Activated CD8-positive, alpha-beta T cell treated with anti-CD3 and anti-CD28 coated beads for 36 hours (primary cell): ENCODE measurements at places on chromosomes 5 and 9. TPM values are rescaled to one million over a fixed set of nuclear protein-coding genes. Genes with fewer than 3 reads are reported as not detected.
A peak's percentile ranks its signal among the peaks of the same experiment; 100 is the strongest.

DNA sequence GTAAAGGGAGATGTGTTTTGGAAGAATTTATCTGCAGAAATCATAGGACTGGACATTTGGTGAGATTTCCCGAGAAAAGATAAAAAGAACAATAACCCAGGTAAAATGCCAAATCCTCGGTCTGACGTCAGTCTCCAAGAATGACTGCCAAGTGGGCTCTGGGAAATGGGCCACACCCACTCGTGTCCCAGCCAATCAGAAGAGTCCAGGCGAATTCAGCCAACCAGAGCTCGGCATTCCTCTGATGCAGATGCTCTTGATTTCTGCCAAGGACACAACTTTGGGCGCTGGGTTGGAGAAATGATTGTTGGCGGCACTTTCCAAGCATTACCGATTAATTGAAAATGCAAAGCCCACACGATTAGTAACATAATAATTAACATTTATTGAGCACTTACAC lies 73.3 kb downstream of the FGF18 start:
- peaks cover 8% of the 10 kb centered on the region for H3K27me3 ChIP-seq
- no peak for DNase-seq
- no peak overlapping the region for H3K4me3 ChIP-seq
- H3K4me1 ChIP-seq, result no peaks in the 10 kb centered on the region

DNA sequence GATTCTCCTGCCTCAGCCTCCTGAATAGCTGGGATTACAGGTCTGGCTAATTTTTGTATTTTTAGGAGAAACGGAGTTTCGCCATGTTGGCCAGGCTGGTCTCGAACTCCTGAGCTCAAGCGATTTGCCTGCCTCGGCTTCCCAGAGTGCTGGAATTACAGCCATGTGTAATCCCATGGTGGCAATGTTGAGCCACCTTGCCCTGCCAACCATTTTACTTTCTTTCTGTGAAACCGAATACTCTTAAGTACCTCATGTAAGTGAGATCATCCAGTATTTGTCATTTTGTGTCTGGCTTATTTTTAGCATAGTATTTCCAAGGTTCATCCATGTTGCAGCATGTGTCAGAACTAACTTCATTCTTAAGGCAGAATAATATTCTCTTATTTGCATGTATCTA lies 8.2 kb downstream of the PRRC2B start:
- no peaks in the 10 kb centered on the region for H3K27me3 ChIP-seq
- H3K27ac ChIP-seq, result peak overlapping the region; percentile 47
- peaks cover 85% of the 10 kb centered on the region for H3K4me1 ChIP-seq
- DNase-seq, result no peak

- no peak for DNase-seq
- no peak overlapping the region for H3K4me3 ChIP-seq
- no peaks in the 10 kb centered on the region for H3K27me3 ChIP-seq
- H3K27ac ChIP-seq, result no peak overlapping the region
- H3K4me1 ChIP-seq, result no peaks in the 10 kb centered on the region
Observed at GRCh38 chr9:126307322-126308061, 19.1 kb upstream of the MVB12B start.

DNA sequence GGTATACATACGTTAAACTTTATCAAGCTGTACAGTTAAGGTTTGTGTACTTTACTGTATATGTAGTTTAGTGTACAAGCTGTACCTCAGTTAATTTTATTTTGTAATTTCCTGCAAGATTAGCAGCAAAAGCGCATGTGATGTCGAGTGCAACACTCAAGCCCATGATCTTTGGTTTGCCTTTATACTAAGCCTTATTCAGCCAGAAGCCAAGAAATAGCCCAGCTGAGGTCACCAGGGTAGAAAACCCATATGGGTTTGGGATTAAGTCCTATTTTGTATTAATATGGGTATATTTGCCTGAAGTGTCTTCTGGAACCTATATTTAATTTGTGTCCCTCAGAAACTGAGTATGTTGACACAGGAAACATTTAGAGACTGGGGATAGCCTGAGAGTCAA lies 59.3 kb downstream of the ZFAND5 start:
- no peak for DNase-seq
- no peak overlapping the region for H3K4me3 ChIP-seq
- H3K4me1 ChIP-seq, result peaks cover 7% of the 10 kb centered on the region
- H3K27ac ChIP-seq, result no peak overlapping the region

DNA sequence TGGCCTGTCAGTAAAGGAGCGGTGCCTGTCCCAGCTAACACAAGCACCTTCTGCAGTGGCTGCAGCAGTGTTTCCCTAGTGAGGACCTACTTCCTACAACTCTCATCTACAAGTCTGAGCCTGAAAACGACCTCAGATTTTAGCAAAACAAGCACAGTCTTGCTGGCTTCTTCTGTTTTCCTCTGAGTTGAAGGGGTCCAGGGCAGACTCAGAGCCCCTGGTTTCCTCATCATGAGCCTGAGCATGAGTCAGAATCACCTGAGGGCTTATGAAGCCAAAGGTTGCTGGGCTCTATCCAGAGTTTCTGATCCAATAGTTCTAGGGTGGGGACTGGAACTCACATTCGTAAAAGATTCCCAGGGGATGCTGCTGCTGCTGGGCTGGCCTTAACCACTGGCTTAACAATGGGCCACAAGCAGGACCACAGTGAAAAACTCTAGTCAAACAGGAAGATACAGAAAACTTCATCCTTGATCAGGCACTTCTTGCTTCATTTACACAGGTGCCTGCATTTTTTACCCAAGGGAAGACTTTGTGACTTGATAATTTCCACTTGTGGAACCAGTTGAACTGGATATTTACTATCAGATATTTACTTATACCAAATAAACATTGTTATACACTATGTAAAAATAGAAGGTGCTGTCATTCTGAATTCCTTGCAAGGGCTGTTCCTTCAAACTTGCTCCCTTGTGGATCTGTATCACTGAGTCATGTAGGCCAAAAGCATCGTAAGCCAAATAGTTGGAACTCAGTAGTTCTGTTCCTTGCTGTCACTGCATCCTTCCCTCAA lies 4.3 kb upstream of the ACER2 start:
- no peaks in the 10 kb centered on the region for H3K27me3 ChIP-seq
- H3K36me3 ChIP-seq, result no peaks in the 10 kb centered on the region
- no peak overlapping the region for H3K4me3 ChIP-seq
- H3K4me1 ChIP-seq, result peaks cover 5% of the 10 kb centered on the region

- H3K4me1 ChIP-seq, result peaks cover 3% of the 10 kb centered on the region
- no peaks in the 10 kb centered on the region for H3K36me3 ChIP-seq
- H3K4me3 ChIP-seq, result no peak overlapping the region
- H3K27ac ChIP-seq, result no peak overlapping the region
- DNase-seq, result no peak
Observed at GRCh38 chr9:136690104-136690805, 3.0 kb upstream of the AGPAT2 start.

- no peak overlapping the region for H3K4me3 ChIP-seq
- H3K36me3 ChIP-seq, result peaks cover 9% of the 10 kb centered on the region
- H3K27ac ChIP-seq, result no peak overlapping the region
- no peak for DNase-seq
Observed at GRCh38 chr9:104758974-104759373, 5.0 kb upstream of the NIPSNAP3B start.

- DNase-seq, result no peak
- H3K27me3 ChIP-seq, result peaks cover 8% of the 10 kb centered on the region
- no peak overlapping the region for H3K27ac ChIP-seq
- H3K4me1 ChIP-seq, result no peaks in the 10 kb centered on the region
- no peaks in the 10 kb centered on the region for H3K36me3 ChIP-seq
Observed at GRCh38 chr9:96193236-96193755, 108.7 kb downstream of the HSD17B3 start.

- no peak overlapping the region for H3K4me3 ChIP-seq
- DNase-seq, result peak; percentile 43
- H3K27me3 ChIP-seq, result peaks cover 11% of the 10 kb centered on the region
- H3K36me3 ChIP-seq, result no peaks in the 10 kb centered on the region
Observed at GRCh38 chr5:136249678-136250266, 56.8 kb upstream of the SMIM32 start.

DNA sequence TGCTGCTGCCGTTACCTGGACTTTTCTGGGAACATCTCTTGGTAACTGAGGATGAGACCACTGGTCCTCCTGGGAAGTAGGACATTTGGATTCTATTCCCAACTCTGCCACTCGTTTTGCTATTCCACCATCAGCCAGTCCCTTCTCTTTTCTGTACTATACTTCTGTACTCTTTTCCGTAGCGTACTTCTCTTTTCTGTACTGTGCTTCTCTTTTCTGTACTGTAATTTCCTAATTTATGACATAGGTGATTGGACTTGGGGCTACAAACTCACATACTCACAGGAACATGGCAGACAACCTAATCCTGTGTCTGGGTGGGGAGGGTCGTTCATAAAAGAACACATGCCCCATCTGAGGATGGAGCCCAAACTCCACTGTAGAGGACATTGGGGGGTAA lies 335.3 kb upstream of the PANK3 start:
- DNase-seq, result no peak
- H3K36me3 ChIP-seq, result no peaks in the 10 kb centered on the region
- H3K27ac ChIP-seq, result no peak overlapping the region
- H3K27me3 ChIP-seq, result peaks cover 16% of the 10 kb centered on the region

GRCh38 chr5:116695681-116696080 lies 121.1 kb upstream of the SEMA6A start:
- H3K36me3 ChIP-seq, result no peaks in the 10 kb centered on the region
- H3K4me1 ChIP-seq, result no peaks in the 10 kb centered on the region
- H3K27me3 ChIP-seq, result no peaks in the 10 kb centered on the region
- no peak overlapping the region for H3K4me3 ChIP-seq
- no peak overlapping the region for H3K27ac ChIP-seq
- DNase-seq, result no peak

GRCh38 chr5:149014571-149015031 lies 48.3 kb downstream of the SH3TC2 start:
- H3K36me3 ChIP-seq, result no peaks in the 10 kb centered on the region
- H3K4me1 ChIP-seq, result peaks cover 5% of the 10 kb centered on the region
- peaks cover 9% of the 10 kb centered on the region for H3K27me3 ChIP-seq
- no peak overlapping the region for H3K27ac ChIP-seq
- DNase-seq, result no peak

The IL13 gene
- 6.5 TPM for total RNA-seq

The SV2C gene
- total RNA-seq, result 0.07 TPM

The SHC3 gene
- total RNA-seq, result not detected

The SPINK7 gene
- not detected for total RNA-seq

The NME5 gene
- total RNA-seq, result not detected

The CTNND2 gene
- total RNA-seq, result not detected

The ARHGEF39 gene
- 19.9 TPM for total RNA-seq
